Stimulated activated CD4-positive, alpha-beta T cell treated with anti-CD3 and anti-CD28 coated beads, Interleukin-2, amount 100 ng/mL, for 4 hours (primary cell): ENCODE measurements at places on chromosomes 13 and 19.

- no peak for DNase-seq
Observed at GRCh38 chr13:42048342-42048683, at the start of gene DGKH. Gene DGKH (plus strand): TSS chr13:42048648. CDS start chr13:42048774, 126 bp downstream.

- DNase-seq = peak; percentile 24
Observed at GRCh38 chr13:51804295-51805172, 571 bp upstream of the DHRS12 start.

- no peak for DNase-seq
Observed at GRCh38 chr13:52804202-52804641, 44.2 kb downstream of the PCDH8 start.

GRCh38 chr19:53978975-53979801 lies 12.2 kb upstream of the CACNG6 start:
- no peak for DNase-seq

GRCh38 chr19:37698216-37698615 lies 21.3 kb downstream of the ZNF607 start:
- DNase-seq = no peak

DNA sequence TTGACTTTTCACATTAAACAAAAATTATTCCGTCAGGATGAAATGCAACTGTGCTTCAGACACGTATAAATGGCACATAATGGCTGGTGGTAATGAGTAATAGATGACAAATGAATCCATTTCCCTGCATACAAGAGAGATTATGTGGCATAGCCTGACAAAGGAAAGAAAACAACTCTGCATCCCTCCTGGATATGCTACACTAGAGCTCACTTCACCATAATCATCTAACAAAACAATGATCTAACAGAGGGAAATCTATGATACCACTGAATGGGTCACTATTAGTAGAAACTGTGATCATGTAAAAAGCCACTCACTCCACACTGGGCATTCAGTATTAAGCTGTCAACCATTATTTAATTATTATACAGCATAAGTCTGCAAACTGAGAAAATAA lies 1498.4 kb downstream of the EFNB2 start:
- no peak for DNase-seq

GRCh38 chr13:44234566-44234965 lies 139.1 kb upstream of the SERP2 start:
- DNase-seq = no peak

GRCh38 chr13:97810152-97810551 lies 143.3 kb upstream of the IPO5 start:
- DNase-seq = no peak

DNA sequence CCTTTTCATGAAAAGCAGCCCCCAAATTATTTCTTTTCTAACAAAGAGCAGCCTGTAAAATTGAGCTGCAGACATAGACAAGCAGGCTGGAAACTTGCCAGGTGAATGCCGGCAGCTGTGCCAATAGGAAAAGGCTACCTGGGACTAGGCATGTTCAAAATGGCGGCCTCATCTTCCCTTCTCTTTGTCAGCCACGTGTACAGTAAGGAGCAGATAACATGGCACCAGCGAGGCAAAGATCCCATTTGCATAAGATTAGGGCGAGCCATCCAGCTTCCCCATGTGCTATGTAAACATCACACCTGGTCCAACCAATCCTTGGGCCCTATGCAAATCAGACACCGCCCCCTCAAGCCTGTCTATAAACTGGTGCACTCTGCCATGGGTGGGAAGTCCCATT lies 31.2 kb upstream of the CACNA1A start:
- DNase-seq = no peak

- DNase-seq = no peak
Observed at GRCh38 chr13:51523082-51523518, 61.2 kb upstream of the WDFY2 start.

GRCh38 chr19:43332058-43332922 lies 21.2 kb upstream of the CD177 start:
- DNase-seq = no peak

- DNase-seq = no peak
Observed at GRCh38 chr13:25463496-25463895, 91.7 kb downstream of the ATP8A2 start.

DNA sequence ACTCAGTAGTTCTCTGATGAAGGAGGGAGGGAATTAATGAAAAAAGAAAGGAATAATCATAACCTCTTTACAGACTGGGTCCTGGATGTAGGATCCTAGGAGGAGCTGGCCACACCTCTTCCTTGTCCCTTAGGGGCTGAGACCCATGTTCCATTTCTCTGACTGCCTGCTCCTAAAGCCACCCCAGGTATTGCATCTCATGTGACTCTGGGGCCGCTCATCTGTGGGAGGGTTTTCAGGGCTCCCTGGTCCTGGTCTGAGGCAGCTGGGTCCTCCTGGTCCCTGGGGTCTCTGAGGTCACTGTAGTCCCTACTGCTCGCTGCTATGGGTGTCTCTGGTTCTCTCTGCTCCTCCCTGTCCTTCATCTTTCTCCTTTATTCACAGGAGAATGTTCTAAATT lies 2.9 kb downstream of the CEACAM21 start:
- DNase-seq = no peak

DNA sequence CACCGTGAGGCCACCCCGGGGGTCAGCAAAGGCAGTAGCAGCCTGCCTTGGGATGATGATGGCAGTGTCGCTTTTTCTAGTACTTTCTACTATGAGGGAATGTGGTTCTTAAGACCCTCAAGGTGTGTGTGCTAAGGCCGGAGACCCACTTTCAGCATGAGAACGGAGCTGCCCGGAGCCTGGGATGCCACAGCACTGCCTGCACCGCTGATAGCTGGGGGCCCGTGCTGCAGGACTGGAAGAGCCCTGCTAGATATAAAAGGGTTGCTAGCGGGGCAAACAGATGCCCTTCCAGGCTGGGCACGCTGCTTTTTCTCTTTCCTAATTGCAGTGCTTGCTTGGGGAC lies 14.5 kb downstream of the PLIN4 start:
- no peak for DNase-seq

DNA sequence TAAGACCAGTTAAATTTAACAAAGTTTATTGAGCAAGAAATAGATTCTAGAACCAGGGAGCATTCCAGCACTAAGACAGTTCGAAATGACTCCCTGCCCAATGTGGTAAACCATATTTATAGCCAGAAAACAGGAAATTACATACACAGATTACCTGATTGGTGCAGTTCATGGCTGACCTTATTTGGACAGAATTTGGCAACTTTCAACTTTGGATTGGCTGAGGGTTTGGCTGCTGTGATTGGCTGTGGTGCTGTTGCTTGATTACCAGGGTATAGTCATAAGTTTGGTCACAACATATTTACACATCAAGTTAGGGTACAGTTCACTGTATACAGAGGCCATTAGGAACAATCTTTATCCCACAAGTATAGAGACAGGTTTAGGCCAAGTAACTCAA lies 984.8 kb upstream of the MIR17HG start:
- DNase-seq = no peak

DNA sequence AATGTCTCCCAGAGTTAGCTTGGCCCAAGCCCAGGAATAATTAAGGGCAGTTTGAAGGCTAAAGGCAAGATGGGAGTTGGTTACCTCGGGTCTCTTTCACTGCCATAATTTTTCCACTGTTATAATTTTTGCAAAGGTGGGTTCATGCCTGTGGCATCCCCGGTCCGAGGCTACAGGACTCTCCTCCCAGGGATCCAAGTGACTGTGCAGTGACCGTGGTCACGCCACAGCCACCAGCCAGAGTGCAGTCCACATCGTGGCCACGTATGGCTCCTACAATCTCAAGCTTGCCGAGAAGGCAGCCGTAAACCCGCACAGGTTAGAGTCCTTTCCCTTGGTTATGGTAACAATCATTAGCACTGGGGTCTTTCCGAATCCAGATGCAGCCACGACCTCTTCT lies 36.8 kb downstream of the C13orf46 start:
- DNase-seq = no peak

- DNase-seq = no peak
Observed at GRCh38 chr13:30354493-30355383, 47.4 kb upstream of the KATNAL1 start.

- DNase-seq = no peak
Observed at GRCh38 chr13:29270271-29270985, 325.1 kb downstream of the SLC7A1 start.

DNA sequence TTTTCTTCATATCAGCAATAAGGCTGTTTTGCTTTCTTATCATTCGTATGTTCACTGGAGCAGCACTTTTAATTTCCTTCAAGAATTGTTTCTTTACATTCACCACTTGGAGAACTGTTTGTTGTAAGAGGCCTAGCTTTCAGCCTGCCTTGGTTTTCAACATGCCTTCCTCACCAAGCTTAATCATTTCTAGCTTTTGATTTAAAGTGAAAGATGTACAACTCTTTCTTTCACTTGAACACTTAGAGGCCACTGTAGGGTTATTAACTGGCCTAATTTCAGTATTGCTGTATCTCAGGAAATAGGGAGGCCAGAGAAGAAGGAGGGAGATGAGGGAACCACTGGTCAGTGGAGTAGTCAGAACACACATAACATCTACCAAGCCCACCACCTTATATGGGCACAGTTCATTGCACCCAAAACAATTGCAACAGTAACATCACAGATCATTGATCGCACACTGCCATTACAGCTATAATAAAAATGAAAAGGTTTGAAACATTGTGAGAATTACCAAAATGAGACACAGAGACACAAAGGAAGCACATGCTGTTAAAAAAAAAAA lies 181.4 kb upstream of the TUBA3C start:
- DNase-seq = no peak

- no peak for DNase-seq
Observed at GRCh38 chr19:47757617-47758442, 12.5 kb downstream of the NOP53 start.

DNA sequence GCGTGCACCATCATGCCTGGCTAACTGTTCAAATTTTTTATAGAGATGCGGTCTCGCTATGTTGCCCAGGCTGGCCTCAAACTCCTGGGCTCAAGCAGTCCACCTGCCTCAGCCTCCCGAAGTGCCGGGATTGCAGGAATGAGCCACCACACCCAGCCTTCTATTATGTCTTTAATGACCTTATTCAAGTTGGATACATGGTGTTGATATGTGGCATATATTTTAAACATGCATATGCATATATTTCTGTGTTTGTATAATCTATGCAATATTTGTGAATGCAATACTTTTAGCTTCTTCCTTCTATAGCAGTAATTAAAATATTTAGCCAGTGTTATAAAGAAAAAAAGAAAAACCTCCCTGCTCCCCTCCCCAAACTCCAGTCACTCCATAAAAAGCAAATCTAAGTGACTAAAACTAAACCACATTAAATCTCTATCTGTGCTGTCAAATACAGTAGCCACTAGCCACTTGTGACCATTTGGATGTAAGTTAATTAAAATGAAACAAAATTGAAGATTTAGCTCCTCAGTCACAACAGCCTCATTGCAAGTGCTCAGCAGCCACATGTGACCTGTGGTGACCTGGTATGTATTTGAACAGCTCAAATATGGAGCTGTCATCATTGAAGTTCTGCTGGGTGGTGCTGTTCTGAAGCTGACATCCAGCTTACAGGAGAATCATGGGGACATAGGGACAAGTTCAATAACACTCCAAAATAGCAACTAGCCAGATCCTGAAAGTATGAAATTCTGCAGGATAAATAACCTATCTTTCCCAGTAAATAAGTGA lies 27.4 kb downstream of the FCGBP start:
- no peak for DNase-seq

DNA sequence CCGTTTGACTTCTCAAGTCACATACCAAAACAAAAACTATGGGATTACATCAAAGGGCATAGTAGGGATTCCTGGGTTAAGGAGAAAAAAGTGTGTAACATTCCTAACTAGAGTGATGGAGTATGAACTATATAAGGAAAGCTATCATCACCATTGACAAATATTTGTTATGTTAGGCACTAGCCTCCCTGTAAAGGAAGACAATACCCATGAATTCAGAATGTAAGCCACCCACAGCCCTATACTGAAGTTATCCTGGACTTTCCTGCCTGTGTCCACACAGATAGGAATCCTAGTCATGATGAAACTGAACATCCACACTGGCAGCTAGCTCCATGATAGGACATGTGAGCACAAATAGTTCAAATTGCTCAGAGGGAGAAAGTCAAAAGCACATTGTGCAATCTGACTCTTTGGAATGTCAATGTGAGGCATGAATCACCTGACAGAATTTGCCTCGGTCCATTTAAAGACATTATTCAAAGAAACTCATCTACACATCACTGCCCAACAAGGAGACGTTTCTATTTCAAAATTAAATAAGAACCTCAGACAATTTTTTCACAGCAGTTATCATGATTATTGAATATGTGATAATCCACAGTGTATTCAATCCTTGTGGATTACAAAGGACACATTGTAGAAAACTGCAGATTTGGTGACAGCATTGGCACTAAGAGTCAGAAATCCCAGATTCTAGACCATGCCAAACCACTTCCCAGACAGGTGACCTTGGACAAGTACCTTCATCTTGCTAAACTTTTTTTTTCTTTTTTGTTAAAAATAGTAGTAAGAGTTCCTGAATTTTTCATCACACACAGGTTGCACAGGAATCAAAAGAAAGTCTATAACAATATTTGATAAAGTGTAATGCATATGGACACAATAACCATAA lies 529.3 kb downstream of the IRS2 start:
- no peak for DNase-seq

- no peak for DNase-seq
Observed at GRCh38 chr19:21848706-21849105, 12.7 kb upstream of the ZNF43 start.

DNA sequence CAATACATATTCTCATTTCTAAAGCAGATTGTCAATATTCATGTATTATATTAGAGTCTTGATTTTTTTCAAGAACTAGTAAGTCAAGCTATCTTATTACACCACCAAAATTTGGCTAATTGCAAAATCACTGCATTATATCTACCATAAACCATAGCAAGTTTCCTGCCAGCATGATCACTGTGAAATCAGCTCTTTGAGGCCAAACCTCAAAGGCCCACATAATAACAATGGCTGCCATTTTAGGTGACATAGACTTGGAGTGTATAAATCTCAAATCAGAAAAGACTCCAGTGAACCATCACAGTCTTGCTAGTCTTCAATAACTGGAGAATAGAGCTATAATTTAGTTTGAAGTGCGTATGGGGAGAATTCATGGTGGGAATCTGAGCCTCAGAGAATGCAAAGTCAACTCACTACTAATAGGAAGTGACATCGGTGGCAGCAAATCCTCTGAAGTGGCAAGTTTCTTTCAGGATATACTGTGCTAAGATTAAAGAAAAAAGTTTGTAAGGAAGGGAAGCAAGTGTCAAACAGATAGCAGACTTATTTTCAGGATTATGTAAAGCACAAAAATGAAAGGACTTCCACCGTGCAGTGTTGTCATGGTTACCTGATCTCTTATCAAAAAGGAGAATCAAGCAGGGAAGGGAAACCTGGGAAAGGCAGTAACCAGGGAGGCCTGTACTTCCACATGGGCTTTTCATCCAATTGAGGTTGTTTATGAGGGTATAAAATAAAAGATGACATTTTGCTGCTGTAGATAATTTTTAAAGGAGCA lies 117.4 kb upstream of the FNDC3A start:
- DNase-seq = no peak

DNA sequence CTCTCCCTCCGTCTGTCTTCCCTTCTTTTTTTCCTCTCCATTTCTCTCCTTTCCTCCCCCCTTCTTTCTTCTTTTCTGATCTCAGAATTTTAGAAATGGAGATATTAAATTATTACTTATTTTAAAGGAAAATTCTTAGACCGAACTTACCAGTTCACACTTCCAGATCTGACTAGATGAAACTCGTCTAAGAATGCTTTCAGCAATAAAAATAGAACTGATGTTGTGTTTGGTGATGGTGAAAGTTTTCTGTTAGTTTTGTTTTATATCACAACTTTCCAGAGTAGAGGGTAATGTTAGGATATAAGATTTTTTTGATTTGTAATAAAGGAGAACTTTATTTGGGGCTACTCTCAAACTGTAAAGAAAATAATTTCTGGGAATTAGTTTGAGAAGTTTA lies 29.9 kb downstream of the UCHL3 start:
- no peak for DNase-seq
